M059J (cell line): ENCODE measurements at places on chromosomes 12 and 14. TPM values are rescaled to one million over a fixed set of nuclear protein-coding genes. Genes with fewer than 3 reads are reported as not detected.

DNA sequence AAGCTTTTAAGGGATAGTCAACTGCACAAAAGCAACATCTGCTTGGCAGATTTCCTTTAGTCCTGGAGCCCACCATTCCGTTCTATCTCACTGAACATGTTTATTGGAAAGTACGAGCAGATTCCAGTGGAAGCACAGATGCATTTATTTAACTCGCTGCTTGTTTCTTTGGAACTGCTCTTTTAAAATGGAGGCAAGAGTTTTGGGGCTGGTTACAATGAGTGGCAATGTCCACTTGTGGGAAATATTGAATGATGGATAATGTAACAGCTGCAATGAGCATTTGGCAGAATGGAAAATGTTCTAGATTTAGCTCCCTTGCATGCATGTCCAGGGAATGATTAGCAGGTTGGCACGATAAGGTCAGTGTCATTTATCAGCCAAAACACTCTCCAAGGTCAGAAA lies 163.0 kb downstream of the ATP23 start:
- no peak for DNase-seq

The SYT1 gene
- 5.7 and 8.7 TPM in 2 replicates for total RNA-seq

GRCh38 chr12:48388460-48388859 lies 37.7 kb upstream of the ZNF641 start:
- DNase-seq: peak; percentile 55

DNA sequence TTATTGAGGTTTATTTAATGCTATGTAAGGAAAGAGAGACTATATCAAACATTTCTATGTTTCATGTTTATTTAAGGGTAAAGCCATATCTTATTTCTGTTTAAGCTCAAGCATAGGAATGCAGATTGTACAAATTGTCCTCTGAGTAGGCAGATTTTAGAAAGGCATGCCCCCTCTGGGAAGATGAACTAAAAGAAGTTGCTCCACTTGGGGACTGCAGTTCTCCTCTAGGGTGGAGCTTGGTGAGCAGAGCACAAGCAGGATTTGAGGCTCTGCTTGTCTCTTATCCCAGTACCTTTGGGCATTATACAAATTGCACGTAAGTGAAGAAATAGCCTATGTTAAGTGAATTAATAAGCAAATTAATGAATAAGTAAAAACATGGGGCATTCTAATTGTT lies 96.2 kb upstream of the PDE3A start:
- DNase-seq: no peak

GRCh38 chr12:122834104-122834920 lies 945 bp upstream of the HIP1R start:
- peak; percentile 71 for DNase-seq

The ANG gene
- 2.8 and 3.0 TPM in 2 replicates for total RNA-seq

DNA sequence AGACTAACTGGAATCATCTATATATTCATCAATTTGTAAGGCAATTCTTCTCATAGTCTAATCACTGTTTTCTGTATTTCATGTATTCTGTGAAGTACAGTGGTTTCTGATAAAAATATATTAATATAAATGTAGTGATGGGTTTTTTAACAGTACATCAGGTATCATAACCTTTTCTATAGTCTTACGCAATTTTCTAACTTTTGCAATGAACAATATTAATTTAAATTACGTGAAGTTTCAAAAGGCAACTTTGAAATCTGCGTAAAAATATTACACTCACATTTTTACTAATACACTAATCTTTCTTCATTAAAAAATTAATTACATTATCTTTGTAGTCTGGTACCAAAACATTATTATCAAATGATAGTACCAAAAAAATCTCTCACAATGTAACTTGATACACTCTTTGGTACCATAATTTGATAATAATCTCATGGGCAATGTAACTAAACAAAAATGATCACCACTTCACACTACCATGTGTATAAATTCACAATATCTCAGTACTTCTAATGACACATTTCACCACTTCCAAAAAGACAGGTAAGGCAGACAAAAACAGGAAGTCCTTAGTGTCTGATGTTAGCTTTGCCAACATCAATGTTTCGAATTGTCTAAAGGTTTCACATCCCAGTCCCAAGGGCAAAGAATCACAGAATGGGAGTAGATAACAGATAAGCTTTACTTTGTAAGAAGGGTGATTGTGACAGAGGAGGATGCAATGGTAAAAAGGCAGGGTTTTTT lies 8.7 kb downstream of the DNAI7 start:
- no peak for DNase-seq

DNA sequence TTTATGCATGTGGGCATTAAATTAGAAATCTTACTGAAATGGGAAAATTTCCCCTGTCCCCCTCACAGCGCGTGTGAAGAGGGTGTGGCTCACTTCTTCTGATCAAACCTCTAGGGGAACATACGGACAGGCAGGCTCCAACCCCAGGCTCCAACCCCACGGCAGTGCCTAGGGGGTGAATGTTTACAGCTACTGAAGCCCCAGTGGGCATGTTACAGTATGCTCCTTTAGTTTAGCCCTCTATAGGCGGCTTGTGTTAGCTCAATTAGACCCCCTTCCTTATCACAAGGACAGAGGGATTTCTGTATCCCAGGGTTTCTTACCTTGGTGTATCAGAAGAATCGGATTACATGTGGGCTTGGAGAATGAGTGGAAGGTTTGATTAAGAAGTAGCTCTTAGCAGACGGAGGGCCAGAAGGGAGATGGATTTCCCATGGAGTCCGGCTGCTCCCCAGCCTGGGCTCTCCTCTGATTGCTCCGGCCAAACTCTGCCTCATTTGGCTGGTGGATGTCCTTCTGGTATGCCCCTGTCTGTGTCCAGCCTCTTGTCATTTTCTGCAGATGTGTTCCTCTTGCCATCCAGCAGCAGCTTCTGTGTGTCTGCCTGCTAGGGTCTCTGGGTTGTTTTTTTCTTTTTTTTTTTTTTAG lies 223.7 kb downstream of the TMTC2 start:
- DNase-seq: no peak

DNA sequence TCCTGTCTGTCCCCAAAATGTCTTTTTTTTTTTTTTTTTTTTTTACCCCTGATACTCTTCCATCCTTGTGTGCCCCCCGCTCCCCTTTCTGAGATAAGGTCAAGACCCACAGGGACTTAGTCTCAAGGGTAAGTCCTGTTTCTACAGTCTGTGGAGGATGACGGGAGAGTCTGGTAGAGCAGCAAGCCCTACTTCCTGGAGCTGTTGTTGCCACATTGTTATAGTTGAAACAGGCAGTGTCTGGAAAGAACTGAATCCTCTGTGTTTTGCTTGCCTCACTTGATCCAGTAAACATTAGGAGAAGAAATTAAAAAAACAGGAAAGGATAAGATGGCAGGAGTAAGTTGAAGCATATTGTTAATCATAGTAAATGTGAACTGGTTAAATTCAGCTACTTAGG lies 45.5 kb downstream of the ZNF664 start:
- DNase-seq: no peak

- DNase-seq: peak; percentile 76
Observed at GRCh38 chr12:121800694-121801594, 2.9 kb upstream of the SETD1B start.

GRCh38 chr14:77641534-77642341 lies 25.3 kb upstream of the SPTLC2 start:
- peak; percentile 42 for DNase-seq

DNA sequence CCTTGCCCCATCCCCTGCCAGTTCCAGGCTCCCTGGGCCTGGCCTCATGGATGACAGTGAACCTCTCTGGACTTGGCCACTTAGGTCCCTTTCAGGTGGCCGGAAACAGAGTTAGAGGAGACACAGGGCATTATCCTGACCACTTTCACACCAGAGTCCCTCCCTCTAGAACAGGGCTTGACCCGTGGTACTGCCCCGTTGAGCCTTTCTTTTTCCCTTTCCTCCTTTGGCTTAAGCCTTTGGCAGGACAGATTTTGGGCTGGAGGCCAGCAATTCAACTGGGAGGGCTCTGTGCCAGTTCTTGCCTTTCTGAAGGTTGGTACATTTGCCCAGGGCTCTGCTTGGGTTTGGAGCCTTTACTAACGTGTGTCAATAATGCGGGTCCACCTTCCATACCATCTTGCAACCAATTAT lies 22.8 kb downstream of the TPCN1 start:
- peak; percentile 62 for DNase-seq

GRCh38 chr12:127742231-127742630 lies 524.7 kb upstream of the TMEM132C start:
- peak; percentile 64 for DNase-seq

- DNase-seq: no peak
Observed at GRCh38 chr12:42338280-42338679, 12.3 kb downstream of the PPHLN1 start.

- no peak for DNase-seq
Observed at GRCh38 chr12:33310471-33310870, 129.1 kb downstream of the SYT10 start.

GRCh38 chr12:95083471-95083870 lies 10.1 kb upstream of the NR2C1 start:
- DNase-seq: no peak

GRCh38 chr14:72516936-72517700 lies 376.8 kb downstream of the DPF3 start:
- DNase-seq: peak; percentile 81

The EFS gene
- 0.12 and 0.64 TPM in 2 replicates for total RNA-seq

The LTBR gene
- total RNA-seq: 0.34 and 0.49 TPM in 2 replicates

DNA sequence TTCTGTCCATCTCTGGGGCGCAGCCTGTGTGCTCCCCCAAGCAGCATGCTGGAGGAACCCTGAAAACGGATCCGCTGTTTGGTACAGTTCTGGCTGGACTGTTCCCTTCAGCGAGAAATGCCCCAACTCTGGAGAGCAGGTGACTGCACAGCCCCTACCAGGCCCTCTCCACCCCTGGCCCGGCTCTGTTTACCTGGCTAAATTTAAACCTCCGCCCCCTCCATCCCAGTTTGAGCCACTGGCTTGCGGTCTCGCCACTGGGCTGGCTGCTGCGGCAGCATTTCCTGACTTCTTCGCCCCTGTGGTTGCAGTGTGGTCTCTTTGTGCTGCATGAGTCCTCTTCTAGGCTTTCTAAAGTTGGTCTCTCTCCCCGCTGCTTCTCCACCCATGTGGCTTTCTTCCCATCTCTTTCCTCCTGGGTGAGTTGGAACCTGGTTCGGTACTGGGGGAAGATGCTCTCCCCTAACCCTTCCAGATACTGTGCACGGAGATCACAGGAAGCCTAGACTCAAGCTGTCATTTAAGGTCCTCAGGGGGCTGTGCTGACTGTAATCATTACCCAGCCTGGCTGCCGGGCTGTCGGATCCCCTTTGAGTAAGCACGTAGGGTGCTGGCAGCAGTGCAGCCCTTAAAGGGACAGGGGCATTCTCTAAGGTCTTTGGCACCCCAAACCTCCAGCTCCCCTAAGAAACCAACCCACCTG lies 60.6 kb downstream of the FBXL14 start:
- DNase-seq: peak; percentile 86

DNA sequence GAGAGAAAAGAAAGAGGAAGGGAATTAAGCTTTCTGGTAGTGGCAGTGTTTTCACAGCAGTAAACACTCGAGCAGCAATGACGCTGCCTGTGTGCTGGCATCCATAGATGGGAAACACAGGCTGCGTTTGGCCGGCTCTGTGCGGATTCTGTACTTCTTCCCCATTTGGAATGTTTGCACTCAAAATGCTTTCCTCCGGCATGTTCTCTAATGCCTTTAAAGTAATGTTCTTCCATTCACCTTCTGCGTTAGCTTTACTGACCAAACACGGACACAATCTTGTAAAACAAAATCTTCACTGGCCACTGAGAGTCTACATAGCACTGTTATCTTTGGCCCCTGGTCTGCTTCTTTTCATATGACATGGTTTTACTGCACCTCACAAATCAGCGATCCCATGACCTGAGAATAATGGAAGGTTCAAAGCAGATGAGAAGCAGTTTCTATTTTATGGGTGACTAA lies 31.4 kb downstream of the DCP1B start:
- DNase-seq: peak; percentile 21

DNA sequence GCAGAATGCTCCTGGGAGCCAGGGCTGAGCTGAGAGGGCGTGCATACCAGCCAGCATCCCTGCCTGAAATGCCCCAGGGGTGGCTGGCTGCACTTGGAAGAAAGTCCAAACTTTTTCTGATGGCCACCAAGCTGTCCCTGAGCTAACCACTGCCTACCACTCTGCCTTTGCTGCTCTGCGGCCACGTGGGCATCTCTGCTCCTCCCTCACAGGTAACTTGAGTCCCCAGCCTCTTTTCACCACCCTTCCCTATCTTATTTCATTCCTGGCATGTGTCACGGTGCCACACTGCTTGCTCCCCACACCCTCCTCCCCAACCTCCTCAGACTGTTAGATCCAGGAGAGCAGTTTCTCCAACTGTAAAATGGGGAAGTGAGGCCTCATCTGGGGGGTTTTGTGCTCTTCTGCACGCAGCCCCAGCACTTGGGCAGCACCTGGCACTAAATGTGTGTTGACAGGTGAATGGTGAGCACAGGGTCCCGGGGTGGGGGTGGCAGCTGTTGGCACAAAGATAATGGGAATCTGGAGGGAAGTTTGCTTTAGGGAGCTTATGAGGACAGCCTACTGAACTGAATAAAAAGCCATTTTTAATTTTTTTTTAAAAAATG lies 113.0 kb downstream of the GLT1D1 start:
- DNase-seq: no peak

DNA sequence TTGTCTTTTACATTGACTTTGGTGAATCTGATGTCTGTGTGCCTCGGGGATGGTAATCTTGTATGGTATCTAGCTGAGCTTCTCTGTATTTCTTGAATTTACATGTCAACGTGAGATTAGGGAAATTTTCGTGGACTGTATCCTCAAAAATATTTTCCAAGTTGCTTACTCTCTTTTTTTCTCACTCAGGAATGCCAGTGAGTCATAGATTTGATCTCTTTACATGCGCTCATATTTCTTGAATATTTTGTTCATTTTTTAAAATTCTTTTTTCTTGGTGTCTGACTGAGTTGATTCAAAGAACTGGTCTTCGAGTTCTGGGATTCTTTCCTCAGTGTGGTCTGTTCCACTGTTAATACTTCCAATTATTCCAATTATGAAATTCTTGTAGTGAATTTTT lies 207.7 kb downstream of the RAD51B start:
- DNase-seq: no peak
